ENCODE measurements at places on chromosomes 11 and 22.

DNA sequence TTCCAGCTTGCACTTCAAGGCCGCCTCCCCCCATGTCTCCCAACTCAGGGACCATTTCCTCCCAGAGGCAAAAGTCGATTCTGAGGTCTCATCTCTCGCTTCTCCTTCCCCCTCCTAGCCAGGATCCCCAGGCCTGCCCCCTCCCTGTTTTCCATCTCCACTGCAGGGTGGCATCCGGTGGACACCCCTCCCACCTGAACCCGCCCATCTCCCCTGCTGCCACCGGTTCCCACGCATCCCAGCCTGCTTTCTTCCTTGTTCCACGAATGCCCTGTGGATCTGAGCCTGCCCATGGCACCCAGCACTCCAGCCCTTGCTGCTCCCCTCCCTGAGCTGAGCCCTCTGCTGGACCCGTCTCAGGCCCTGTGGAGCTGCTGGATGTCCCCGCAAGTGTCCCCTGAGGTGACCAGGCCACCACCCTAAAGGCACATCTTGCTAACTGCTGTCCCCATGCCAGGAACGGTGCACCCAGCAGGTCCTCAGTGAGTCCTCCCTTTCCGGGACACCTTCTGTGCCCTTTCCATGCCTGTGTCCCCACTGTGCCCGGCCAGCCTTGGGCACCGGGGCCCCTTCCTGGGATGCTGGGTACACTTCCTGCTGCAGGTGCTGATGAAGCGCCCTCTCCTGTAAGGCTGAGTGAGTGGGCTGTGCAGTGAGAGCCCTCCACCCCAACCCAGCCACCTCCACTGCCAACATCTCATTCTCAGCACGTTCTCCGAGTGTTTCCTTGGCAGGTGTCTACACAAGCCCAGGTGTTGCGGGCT, 936 bp downstream of the IL17REL start:
- DNase-seq, result no peak

GRCh38 chr11:20415432-20415831, 27.9 kb downstream of the PRMT3 start:
- DNase-seq, result no peak

GRCh38 chr11:83037877-83038276, 33.8 kb downstream of the RAB30 start:
- DNase-seq, result peak; percentile 85

- no peak for DNase-seq
Observed at GRCh38 chr11:45054956-45055355, 91.5 kb upstream of the PRDM11 start.

- no peak for DNase-seq
Observed at GRCh38 chr22:25357132-25357455, 137.7 kb downstream of the CRYBB2 start.

- peak; percentile 11 for DNase-seq
Observed at GRCh38 chr11:26096451-26096850, 235.5 kb upstream of the ANO3 start.

DNA sequence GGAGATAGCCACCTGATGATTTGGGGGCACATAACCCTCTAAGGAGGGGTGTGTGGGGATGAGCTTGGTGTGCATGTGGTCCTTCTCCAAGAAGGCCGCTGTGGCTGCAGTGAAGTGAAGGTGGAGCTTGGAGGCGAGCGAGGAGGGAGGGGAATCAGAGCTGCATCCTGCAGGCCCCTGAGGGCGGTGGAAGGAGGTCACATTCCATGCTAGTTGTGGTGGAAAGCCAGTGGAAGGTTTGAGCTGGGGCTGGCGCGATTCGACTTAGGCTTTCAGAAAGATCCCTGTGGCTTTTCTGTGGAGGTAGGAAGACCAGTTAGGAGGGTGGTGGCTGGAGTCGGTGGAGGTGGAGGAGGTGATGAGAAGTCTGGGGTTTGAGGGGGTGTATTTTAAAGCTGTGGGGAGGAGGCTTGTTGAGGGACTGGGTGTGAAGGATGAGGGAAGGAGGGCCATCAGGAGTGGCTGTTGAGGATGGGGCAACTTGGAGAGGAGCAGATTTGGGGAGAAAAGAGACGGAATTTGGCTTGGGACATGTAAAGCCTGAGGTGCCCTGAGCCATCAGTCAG, 62.0 kb downstream of the TBC1D22A start:
- DNase-seq, result peak; percentile 8

GRCh38 chr11:77147668-77148321, 19.7 kb downstream of the MYO7A start:
- DNase-seq, result no peak

DNA sequence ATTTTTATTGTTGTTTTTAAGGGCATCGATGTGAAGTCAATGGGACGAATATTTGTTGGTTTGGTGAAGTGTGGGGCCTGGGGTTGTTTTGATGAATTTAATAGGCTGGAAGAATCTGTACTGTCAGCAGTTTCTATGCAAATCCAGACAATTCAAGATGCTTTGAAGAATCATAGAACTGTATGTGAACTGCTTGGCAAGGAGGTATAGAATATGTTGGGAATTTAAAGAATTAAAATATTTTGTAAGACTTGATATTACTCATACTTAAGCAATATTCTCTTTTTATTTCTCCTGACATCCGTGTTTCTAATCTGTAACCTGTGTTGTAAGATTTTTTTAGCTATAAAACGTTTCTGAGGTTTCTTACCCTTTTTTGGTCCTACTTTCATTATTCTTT, 61.6 kb downstream of the DYNC2H1 start:
- peak; percentile 30 for DNase-seq

DNA sequence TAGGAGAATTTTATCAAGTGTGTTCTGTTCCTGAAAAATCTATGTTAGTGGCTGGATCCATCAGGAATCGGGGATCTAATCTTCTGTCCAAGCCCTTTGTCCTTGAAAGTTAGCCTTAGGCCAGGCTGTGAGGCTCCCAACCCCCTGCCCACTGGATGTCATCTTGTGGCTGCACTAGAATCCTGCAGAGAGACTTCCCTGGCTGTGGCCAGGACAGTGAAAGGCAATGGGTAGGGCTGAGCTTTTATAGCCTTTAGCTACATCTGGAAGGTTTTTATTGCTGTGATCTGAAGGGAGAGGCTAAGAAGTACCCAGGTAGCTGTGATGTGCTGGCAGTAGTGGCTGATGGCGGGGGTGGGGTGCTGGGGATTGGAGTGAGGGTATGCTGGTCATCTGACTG, 2.1 kb downstream of the OAF start:
- peak; percentile 43 for DNase-seq

GRCh38 chr11:119525180-119525866, 102.4 kb upstream of the THY1 start:
- DNase-seq, result no peak

- no peak for DNase-seq
Observed at GRCh38 chr11:96125400-96125799, 201.5 kb upstream of the MTMR2 start.

- no peak for DNase-seq
Observed at GRCh38 chr11:126165757-126166156, 45.7 kb downstream of the RPUSD4 start.

- DNase-seq, result no peak
Observed at GRCh38 chr11:64438986-64439771, 80.2 kb downstream of the RPS6KA4 start.

DNA sequence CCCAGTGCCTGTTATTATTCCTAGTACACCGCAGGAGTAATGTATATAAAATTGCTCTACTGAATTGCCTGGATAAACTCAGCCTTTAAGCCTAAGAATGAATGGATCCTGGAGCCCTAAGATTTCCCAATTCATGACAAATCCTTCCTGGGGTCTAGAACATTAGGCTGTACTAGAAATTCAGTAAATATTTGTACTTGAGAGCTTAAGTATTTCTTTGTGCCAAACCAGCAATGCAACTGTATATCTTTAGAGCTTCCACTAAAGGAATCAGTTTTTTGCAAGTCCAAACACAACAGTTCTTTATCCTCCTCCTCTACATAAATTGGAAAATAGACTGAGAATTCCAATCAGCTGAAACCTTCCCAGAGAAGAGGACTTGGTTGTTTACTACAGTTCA, 65.6 kb downstream of the FAM168A start:
- DNase-seq, result no peak

DNA sequence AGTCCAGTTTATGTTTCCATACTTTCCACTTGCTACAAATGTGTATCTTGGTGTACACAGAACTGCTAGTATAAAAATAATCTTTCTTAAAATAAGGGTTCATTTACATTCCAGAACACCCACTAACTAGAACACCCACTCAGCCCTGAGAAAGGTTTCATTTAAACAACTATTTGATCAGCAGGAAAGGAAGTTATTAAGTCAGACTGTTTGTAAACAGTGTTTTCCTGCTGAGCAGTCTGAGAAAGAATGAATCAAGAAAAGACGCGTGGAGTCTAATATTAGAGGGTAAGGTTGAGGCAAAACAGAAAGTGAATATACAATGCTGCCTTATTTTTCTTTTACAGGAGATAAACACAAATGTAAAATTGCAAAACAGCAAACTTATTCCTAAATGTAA, 32.7 kb downstream of the NARS2 start:
- DNase-seq, result peak; percentile 45

- peak; percentile 57 for DNase-seq
Observed at GRCh38 chr11:73262851-73263495, 9.2 kb upstream of the P2RY6 start.

- DNase-seq, result no peak
Observed at GRCh38 chr11:118887206-118887605, 3.5 kb downstream of the CXCR5 start.

- DNase-seq, result no peak
Observed at GRCh38 chr11:27040302-27041115, at the start of gene BBOX1. Gene BBOX1 (plus strand): TSS chr11:27040815. CDS start chr11:27055431, 14,616 bp downstream.

DNA sequence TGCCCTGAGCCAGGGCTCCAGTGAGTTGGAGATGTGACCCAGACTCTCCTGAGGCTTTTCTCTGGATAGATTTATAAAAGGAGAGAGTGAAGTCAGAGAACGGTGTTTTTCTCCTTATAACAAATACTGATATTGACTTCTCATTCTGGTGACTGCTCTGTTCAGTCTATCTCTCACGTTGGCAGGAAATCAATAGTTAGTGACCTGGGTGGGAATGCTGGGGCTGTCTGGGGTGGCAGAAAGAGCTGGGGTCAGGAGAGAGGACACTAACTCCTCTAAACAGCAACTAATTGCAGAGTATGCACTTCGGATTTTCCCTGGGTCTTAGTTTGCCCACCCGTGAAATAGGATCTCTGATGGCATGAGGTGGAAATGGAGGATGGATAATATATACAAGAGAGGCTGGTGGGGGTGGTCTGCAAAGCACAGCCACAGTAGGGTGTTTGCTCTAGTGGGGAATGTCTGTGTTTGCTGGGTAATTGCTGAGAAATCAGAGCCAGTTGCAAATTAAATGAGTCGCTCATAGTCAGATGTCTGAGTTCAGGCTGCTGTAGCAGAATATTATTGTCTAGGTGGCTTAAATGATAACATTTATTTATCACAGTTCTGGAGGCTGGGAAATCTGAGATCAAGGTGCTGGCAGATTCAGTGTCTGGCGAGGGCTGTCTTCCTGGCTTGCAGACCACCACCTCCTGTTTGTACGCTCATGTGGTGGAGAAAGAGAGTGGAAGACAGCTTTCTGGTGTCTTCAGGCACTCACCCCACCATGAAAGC, 167.8 kb downstream of the MYO18B start:
- no peak for DNase-seq

- DNase-seq, result peak; percentile 85
Observed at GRCh38 chr11:64268025-64268892, 16.2 kb downstream of the BAD start.

DNA sequence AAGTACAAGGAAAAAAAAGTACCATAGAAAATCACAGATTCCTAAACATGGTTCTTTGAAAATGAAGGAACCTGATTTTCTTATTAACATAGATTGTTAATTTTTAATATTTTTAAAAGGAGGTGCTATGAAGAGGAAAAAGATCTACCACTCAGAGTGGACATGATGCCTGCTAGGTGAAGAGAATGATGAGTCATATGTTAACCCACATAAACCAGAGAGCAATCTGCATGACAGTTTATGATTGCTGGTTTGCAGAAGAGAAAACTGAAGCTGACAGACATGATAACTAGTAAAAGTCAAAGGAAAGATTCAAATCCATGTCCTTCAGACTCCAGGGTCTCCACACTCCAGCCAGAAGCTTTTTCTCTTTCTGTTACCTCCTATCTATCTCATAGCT, 1231.7 kb downstream of the LRRC4C start:
- DNase-seq, result no peak

- no peak for DNase-seq
Observed at GRCh38 chr11:63883791-63884190, 33.2 kb downstream of the RCOR2 start.

- DNase-seq, result no peak
Observed at GRCh38 chr22:35491908-35492380, 48.7 kb upstream of the RASD2 start.

DNA sequence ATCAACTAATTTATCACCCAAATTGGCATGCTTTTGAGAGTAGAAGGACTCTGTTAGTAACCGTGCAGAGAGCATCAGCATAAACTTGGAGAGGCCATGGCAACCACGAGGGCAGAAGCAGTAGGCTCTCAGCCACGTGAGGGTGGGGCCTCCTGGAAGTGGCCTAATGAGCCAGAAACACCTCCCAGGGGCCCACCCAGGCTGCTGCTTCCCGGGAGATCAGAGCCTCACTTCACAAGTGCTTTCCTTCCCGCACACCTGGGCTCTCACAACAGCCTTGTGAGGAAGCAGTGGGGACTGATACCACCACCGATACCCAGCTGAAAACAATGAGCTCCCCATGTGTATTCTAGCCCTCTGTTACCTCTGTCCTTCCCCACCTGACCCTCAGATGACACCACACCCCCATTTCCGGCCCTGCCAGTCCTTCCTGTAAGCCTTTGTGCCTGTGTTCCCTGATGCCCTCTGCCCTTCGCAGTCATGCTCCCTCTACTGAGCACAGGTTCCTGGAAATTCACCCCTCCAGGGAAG, 17.0 kb downstream of the TRIM29 start:
- no peak for DNase-seq

- DNase-seq, result no peak
Observed at GRCh38 chr11:133835593-133836548, 9.4 kb downstream of the SPATA19 start.

DNA sequence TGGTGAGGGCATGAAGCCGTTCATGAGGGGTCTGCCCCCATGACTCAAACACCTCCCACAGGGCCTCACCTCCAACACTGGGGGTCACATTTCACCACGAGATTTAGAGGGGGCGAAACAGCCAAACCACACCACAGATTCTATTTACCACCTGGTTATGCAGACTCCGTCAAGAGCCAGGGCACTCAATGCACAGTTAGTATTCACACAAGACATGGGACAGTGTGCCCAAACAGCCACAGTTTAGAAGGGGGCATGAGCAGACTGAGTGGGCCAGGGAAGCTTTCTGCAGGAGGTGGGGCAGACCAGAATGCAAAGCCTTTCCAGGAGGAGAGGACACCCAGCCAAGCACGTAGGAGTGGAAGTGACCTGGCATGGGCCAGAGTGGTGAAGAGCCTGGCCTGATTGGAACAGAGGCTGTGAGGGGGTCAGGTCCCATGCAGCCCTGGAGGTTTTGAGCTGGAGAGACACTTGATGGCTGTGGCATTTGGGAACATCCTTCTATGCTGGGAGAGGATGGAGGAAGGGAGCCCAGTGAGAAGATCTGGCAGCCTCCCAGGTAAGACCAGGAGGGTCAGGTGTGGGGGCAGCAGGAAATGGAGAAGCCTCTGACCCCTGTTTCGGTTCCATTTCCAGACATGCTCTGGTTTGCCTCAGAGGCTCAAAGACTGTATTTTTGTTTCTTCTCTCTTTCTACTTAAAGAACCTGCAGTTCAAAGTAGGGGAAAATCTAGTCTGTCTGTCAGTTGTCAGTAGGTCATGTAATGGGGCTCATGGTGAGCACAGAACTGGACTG, 199.1 kb upstream of the NCAM1 start:
- no peak for DNase-seq

GRCh38 chr11:112172362-112172994, 2.8 kb upstream of the BCO2 start:
- DNase-seq, result peak; percentile 76

- DNase-seq, result peak; percentile 41
Observed at GRCh38 chr11:122778148-122778547, 60.2 kb upstream of the CRTAM start.

Measured in EH (cell line).